ENCODE measurements at places on chromosomes 2 and 18.

DNA sequence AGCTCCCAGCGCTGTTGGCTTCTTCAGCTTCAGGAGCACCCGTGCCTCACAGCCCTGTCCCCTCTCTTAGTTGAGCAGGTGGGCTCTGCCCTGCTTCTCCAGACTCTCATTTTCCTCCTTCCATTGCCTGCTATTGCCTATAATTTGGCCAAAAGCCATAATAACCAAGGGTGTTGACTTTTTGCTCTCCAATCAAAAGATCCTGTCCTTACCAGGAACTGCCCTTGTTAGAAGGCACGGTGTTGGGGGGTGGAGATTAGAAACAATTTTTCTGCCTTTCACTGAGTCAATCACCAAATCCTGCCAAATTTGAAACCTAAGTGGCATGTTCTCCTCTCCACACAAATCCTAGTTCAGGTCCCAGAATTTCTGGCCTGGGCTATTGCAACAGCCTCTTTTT is 16.7 kb upstream of the PDIA6 start:
- DNase-seq: no peak

DNA sequence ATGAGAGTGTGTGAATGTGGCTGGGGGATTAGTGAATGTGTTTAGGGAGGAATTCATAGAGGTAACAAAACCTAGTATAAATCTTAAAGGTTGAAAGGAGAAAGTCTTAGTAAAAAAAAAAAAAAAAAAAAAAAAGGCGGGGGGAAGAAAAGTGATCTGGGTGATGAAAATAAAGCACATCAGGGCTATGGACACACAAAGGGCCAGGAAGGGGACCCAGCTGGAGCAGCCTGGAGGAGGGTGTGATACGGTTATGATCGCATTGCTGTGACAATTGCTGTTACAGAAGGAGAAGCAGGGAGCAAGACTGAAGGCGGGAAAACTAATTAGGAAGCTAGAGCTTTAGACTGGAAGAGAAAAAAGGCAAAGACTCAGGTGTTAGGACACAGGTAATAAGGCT is 85.4 kb downstream of the DLGAP1 start:
- DNase-seq: no peak

DNA sequence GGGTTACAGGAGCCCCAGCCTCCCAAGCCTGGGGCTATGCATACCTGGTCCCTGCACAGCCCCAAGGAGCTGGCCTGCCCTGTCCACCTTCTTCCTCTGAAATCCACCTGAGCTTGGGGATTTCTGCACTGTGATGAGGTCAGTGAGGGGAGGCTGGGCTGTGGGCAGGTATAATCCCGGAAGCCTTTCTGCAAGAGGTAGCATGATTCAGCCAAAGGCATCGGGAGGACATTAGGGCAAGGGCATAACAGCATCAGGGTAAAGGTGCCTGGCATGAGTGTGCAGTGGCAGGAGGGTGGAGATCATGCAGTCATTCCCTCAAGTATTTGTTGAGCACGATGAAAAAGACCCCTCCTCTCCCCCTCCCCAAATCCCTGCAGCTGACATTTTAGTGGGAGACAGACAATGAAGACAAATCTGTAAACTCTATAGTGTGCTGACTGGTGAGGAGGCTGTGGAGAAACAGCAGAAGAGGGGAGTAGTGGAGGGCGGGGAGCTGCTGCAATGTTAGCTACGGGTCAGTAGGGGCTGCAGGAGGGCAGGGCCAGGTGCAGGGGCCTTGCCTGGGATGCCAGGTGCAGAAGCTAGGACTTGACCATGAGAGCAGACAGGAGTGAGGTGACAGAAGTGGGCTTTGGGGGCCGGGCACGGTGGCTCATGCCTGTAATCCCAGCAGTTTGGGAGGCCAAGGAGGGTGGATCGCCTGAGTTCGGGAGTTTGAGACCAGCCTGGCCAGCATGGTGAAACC is 18.7 kb downstream of the ZFP36L2 start:
- no peak for DNase-seq

DNA sequence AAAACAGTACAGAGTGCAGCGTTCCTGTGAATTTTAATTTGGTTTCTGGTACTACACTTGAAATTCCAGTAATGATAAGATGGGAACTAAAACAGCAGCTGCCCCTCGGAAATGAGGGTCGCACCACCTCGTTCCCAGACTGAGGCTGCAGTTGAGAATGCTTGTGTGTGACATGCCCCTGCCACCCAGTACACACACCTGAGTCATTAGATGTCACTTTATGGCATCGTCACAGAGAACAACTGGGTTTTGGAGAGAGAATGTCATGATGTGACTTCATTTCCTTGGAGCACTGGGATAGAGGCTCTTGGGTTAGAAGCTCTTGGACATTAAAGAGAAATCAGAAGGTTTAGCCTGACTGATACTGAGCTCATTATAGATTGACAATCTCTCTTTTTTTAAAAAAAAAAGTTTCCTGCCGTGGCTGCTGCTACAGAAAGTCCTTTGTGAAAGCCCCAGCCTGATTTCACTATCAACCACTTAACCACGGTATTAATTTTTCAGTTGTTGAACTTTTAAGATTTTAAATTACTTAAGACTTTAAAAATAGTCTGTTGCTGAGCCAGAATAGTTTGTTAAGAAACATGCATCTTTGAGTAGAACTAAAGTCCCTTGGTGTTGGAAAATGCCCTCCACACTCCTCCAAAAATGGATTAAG is 24.5 kb downstream of the BCL2L11 start:
- DNase-seq: no peak

- no peak for DNase-seq
Measured at GRCh38 chr2:149049142-149049541, 10.6 kb downstream of the LYPD6B start.

DNA sequence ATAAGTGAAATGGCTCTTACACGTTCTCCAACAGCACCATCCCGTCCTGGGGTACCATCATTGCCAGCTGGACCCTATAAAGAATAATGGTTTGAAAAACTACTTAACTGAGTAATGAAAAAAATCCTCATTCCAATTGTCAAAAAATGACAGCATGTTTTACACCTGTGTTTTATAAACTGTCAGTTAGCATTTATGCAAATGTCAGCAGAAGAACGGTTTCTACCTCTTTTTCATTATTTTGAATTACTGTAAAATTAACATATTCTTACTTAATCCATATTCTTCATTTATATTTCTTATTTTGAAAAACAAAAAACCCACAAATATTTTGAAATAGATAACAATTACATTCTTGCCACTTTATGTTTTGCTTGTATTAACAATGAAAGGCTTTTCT is 74.0 kb downstream of the COL3A1 start:
- DNase-seq: no peak

- no peak for DNase-seq
Measured at GRCh38 chr2:30222636-30223360, 8.5 kb upstream of the LBH start.

DNA sequence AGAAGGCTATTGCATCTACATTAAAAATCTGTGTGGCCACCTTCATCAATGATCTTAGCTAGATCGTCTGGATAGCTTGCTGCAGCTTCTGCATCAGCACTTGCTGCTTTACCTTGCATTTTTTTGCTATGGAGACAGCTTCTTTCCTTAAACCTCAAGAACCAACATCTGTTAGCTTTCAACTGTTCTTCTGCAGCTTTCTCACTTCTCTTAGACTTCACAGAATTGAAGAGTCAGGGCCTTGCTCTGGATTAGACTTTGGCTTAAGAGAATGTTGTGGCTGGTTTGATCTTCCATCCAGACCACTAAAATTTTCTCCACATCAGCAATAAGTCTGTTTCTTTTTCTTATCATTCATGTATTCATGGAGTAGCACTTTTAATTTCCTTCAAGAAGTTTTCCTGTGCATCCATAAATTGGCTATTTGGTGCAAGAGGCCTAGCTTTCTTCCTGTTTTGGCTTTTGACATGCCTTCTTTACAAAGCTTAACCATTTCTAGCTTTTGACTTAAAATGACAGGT is 54.4 kb upstream of the MAP4K4 start:
- DNase-seq: no peak

GRCh38 chr18:48990481-48991318 is 39.9 kb upstream of the SMAD7 start:
- DNase-seq: no peak

GRCh38 chr2:66521291-66521922 is 86.5 kb downstream of the MEIS1 start:
- DNase-seq: no peak

- DNase-seq: no peak
Measured at GRCh38 chr2:149084924-149085795, 46.7 kb downstream of the LYPD6B start.

DNA sequence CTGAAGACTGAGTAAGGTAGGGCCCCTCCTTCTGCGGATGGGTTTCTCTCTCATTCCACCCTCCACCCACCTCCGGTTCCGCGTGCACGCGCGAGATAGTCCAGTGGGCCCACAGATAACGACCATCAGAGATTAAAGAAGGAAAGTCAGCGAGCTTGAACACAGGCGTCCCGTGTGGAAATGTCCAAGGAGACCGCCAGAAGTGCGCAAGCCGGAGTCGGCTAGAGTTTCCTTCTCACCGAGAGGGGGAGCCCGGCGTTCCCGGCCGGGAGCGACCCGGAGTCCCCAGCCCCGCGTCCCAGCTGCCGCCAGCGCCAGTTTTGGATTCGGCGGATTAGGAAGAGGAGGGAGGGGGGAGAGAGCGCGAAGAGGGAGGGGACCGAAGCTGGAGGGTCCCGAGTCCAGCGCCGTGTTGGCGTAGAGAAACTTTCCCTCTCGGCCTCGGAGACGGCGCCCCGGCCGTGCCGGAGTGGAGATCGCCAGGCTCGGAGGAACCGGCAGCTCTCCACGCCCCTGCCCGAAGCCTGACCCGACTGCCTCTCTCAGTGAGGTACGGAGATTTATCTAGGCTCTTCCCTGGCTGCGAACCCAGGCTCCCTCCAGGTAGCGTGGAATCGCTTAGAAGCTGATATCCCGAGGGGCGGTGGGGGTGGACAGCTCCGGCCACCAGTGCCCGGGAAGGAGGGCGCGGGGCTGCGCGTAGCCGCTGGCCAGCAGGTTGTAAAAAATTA is at the start of gene GULP1:
GULP1 (plus strand) TSS at position 258 of the 731 bp plus-strand sequence. CDS start 185,829 bp downstream, outside the sequence.
- DNase-seq: peak; percentile 30

DNA sequence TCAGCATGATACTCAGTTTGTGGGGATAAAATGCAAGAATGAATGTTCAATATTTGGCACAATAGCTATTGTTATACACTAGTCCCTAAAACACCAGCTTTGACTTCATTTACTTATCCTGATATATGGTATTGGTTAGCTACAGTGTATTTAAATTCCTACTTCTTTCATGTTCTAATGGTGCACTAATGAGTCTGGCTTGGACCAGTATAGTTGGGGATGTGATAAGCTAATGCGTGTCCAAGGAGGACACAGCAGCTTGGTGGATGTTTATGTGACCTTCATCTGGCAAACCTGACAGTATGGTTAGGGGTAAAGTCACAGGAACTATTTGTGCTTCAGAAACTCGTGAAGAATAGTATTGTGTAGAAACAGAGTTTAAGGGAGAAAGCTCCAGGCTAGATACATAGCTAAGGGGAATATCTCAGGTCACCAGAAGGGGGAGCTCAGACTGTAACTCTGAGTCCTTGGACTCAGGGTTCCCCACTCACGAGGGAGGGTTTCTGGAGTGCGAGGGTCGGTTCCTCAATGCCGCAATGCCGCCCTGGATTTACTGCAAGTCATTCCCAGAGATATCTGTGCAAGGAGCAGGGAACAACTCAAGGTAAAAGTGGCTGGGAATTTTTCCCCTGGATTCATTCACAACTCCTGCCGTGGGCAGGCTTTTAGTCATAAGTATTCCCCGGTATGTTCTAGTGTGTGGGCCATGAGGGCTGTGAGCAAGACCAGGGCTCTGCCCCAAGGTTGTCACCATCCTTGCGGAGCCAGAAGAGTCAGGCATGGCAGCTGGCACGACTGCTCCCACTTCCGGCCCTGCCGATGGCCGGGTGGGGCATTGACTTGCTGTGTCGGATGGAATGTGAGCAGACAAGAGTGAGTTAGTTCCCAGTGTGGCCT is 14.5 kb downstream of the IL1R2 start:
- DNase-seq: peak; percentile 55

Data from GM10248 (cell line).